ENCODE measurements at places on chromosomes 2 and 18. TPM values are rescaled to one million over a fixed set of nuclear protein-coding genes. Genes with fewer than 3 reads are reported as not detected.

SRBD1 gene
- total RNA-seq = 18.4 TPM

UGT1A3 gene
- not detected for total RNA-seq

THADA gene
- 60.4 TPM for total RNA-seq

OTOS gene
- total RNA-seq = not detected

HS6ST1 gene
- 23.9 TPM for total RNA-seq

TDRD15 gene
- total RNA-seq = not detected

IL36A gene
- not detected for total RNA-seq

CROCC2 gene
- total RNA-seq = not detected

SLC4A1AP gene
- total RNA-seq = 37.5 TPM

HOXD4 gene
- total RNA-seq = not detected

OSBPL1A gene
- 2.2 TPM for total RNA-seq

EGR4 gene
- total RNA-seq = 0.87 TPM

KIAA2012 gene
- total RNA-seq = not detected

MTLN gene
- 104 TPM for total RNA-seq

WDR54 gene
- total RNA-seq = 32.1 TPM

FAP gene
- not detected for total RNA-seq

DES gene
- total RNA-seq = 0.58 TPM

ANKRD30B gene
- total RNA-seq = not detected

SCYGR4 gene
- total RNA-seq = not detected

SEPTIN10 gene
- 0.66 TPM for total RNA-seq

MIB1 gene
- total RNA-seq = 16.0 TPM

DCDC2C gene
- total RNA-seq = not detected

ERICH2 gene
- total RNA-seq = not detected

MC4R gene
- total RNA-seq = not detected

SCN7A gene
- total RNA-seq = 0.05 TPM

DSC1 gene
- total RNA-seq = not detected

AQP12B gene
- total RNA-seq = not detected

LOXHD1 gene
- not detected for total RNA-seq

CYP20A1 gene
- 27.5 TPM for total RNA-seq

KATNAL2 gene
- 1.0 TPM for total RNA-seq

SERPINB11 gene
- total RNA-seq = not detected

SLC16A14 gene
- total RNA-seq = 0.43 TPM

CRIM1 gene
- total RNA-seq = 23.8 TPM

INSIG2 gene
- 12.5 TPM for total RNA-seq

FARSB gene
- total RNA-seq = 73.2 TPM

TCF23 gene
- not detected for total RNA-seq

SERPINB4 gene
- not detected for total RNA-seq

EIPR1 gene
- total RNA-seq = 36.3 TPM

NAT8 gene
- not detected for total RNA-seq

L3MBTL4 gene
- total RNA-seq = 0.42 TPM

IL1B gene
- 1.6 TPM for total RNA-seq

CYP26B1 gene
- 0.16 TPM for total RNA-seq

FAM210A gene
- 24.6 TPM for total RNA-seq

MERTK gene
- total RNA-seq = 0.87 TPM

PSMA8 gene
- total RNA-seq = 0.87 TPM

SLC23A3 gene
- total RNA-seq = 0.71 TPM

CPLX4 gene
- not detected for total RNA-seq

HOXD10 gene
- total RNA-seq = not detected

LINC00305 gene
- not detected for total RNA-seq

ZNF385B gene
- total RNA-seq = 0.08 TPM

Measured in activated T-cell treated with anti-CD3 and anti-CD28 coated beads, Interleukin-2, amount 50 U/mL, for 4 hours (primary cell).